ENCODE measurements at places on chromosomes 3 and 15. TPM values are rescaled to one million over a fixed set of nuclear protein-coding genes. Genes with fewer than 3 reads are reported as not detected.

THAP10 gene
- total RNA-seq = 3.7 TPM

A4GNT gene
- not detected for total RNA-seq

TMEM108 gene
- 2.4 TPM for total RNA-seq

SEMA5B gene
- not detected for total RNA-seq

SPINT1 gene
- total RNA-seq = 128 TPM

Data from mesangial cell (primary cell).